ENCODE measurements at places on chromosomes 5 and 9.

- no peak for DNase-seq
These were observed 152.5 kb upstream of the PTCH1 start for GRCh38 chr9:95669253-95669652.

- DNase-seq: no peak
These were observed 105.0 kb downstream of the DTWD2 start for GRCh38 chr5:118883362-118883761.

DNA sequence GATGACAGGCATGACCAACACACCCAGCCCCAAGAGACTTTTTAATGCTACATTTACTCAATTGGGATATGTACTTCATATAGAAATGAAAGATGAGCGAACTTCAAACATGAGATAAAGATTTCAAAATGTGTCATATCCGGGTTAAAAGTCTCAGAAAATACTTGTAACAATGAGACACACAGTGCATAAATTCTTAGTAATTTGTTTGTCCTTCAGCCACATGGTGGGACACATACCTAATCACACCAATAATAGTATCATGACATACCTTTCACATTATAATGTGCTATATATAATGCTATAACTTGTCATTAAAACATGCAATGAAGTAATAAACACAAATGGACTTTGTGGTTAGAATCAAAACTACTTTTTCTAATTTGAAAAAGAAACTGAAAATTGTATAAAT, 204.7 kb upstream of the RFX3 start:
- DNase-seq: no peak

- DNase-seq: peak; percentile 50
These were observed 29.8 kb upstream of the FBP1 start for GRCh38 chr9:94668928-94669729.

DNA sequence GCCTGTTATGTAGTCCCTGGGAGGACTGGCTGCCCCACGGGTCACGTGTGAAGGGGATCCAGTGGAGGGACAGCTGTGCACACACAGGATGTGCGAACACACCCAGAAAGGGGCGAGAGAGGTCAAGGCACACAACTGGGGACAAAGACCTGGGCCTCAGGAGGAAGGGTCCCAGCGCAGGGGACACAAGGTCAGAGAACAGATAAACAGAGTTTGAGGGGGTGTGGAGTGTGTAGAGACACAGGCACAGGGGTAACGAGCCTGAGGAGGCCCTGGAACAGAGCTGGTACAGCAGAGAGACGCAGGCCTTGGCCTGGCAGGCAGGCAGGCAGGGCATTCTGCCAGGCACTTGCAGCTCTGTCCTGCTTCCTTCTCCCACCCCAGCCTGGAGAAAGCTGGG, 14.8 kb upstream of the PSMD5 start:
- no peak for DNase-seq

GRCh38 chr9:24416136-24416535, 129.6 kb downstream of the IZUMO3 start:
- no peak for DNase-seq

GRCh38 chr5:156698323-156698722, 151.8 kb upstream of the PPP1R2B start:
- DNase-seq: no peak

GRCh38 chr5:160500786-160501779, 79.4 kb downstream of the PTTG1 start:
- peak; percentile 9 for DNase-seq
